ENCODE measurements at places on chromosomes 3 and 15.

DNA sequence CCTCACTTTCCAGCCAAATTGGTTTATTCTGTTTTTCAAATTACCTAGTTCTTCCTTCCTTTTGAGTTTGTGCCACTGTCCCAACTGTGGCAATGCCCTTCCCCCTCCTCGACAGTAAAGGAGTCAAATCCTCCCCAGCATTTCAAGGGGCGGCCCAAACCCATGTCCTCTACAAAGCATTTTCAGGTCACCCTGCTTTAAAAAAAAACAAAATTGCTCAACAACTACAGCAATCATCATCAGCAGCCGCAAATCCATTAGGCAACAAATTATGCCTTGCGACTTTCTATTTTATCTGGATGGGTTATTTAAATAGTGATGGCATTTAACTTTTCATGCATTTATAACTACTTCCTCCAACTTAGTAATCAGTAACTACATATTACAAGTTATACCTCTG lies 32.7 kb downstream of the PLD1 start:
- DNase-seq, result no peak

GRCh38 chr3:100411091-100411982 lies 10.0 kb downstream of the LNP1 start:
- no peak for DNase-seq

DNA sequence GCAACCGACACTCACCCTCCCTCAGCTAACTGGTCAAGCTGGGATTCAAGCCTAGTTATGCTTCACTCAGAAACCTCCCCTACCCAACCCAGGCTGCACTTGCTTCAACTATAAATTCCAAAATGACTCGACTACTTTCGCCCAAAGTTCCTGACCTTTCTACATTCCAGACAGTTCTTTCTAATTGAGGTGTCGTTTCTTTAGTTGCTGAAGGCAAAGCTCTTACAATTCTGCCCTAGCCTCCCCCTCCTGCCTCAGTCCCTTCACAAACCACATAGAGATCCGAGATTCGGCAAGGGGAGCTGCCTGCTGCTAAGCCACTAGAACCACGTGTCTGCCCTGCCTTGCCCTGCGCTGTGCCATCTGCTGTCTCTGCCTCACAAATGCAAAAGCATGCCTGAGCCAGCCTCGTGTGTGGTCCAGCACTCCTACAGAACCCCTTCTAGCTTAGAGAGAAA lies 74.7 kb upstream of the SH3GL3 start:
- DNase-seq, result no peak

DNA sequence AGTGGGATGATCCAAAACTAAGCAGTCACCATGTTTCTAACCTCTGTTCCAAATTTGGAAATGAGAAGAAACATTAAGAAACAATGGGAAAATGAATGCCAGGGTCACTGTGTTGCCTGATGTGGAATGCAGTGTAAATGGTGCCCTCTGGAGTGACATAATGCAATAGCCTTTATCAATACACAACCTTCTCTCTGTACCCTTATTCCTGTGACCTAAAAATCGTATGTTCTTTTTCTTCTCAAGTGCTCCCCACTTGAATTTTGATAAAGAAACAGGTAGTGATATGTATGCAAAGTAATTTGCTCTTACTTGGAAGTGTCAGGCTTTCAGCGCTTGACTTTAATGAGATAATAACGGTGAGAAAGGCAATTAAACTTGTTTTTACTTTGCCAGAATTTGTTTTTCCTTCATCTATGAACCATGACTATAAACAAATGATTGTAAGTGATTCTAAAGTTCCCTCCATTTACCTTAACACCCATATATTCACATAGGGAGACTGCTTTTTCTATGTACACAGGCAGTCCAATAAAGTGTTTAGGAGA lies 145.8 kb upstream of the THRB start:
- DNase-seq, result no peak

GRCh38 chr3:166100730-166101129 lies 263.5 kb upstream of the BCHE start:
- no peak for DNase-seq

DNA sequence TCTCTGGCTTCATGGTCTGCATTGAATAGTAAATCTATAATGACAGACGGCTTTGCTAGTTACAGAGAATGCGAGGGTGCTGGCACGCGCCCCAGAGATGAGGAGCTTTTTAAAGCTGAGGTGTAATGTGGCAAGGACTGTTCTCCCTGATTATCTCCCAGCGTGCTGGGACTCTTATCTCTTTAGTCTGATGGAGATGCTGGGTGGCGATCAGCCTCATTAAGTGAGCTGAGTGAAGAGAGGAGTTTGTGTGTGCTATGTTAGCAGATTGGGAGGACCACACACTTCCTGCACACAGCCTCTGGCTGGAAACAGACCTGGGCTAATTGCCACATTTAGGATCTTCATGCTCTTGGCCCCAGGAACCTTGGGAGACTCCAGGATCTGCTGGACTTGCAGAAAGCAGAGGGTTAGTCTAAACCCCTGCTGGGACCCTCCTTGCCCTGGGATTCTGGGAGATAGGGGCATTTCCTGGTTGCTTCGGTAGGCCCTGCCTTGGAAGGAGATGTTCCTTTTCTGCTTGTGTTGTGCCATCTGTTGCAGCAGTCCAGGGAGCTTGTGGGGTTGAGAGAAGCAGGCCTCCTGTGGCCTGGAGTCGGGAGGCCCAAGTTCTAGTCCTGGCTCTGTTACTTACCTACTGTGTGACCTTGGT lies 15.0 kb downstream of the PDIA5 start:
- DNase-seq, result no peak

All from activated CD4-positive, alpha-beta T cell treated with anti-CD3 and anti-CD28 coated beads for 1 hour (primary cell).